ENCODE measurements at places on chromosomes 7 and 10.

DNA sequence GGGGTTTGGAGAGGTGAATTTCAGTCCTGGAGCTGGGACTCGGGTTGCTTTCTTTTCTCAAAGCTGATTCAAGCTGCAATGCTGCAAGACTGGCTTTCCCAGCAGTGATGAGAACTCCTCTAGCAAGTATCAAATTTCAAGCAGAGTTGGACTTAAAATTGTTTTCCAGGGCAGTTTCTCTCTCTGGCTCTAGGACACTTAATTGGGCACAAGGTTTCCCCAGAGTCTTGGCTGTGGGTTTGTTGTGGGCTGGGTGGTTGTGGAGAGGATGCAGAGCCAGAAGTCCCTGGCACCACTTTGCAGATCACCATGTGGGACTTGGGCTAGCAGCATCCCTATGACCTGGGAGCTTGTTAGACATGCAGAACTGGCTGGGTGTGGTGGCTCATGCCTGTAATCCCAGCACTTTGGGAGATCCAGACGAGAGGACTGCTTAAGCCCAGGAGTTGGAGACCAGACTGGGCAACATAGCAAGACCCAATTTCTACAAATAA, 16.8 kb downstream of the AKR1B15 start:
- no peak for DNase-seq

GRCh38 chr7:24609059-24609458, 35.8 kb downstream of the PALS2 start:
- DNase-seq = no peak

GRCh38 chr10:132520177-132520811, 17.3 kb upstream of the INPP5A start:
- DNase-seq = no peak

- no peak for DNase-seq
Measured at GRCh38 chr7:79741684-79742083, 288.2 kb upstream of the MAGI2 start.

GRCh38 chr7:27151931-27152815, at the start of gene HOXA3:
Gene HOXA3 (minus strand): TSS chr7:27152583. CDS start chr7:27110640, 41,943 bp downstream.
- DNase-seq = no peak

- DNase-seq = no peak
Measured at GRCh38 chr7:127782654-127783559, 130.9 kb downstream of the SND1 start.

DNA sequence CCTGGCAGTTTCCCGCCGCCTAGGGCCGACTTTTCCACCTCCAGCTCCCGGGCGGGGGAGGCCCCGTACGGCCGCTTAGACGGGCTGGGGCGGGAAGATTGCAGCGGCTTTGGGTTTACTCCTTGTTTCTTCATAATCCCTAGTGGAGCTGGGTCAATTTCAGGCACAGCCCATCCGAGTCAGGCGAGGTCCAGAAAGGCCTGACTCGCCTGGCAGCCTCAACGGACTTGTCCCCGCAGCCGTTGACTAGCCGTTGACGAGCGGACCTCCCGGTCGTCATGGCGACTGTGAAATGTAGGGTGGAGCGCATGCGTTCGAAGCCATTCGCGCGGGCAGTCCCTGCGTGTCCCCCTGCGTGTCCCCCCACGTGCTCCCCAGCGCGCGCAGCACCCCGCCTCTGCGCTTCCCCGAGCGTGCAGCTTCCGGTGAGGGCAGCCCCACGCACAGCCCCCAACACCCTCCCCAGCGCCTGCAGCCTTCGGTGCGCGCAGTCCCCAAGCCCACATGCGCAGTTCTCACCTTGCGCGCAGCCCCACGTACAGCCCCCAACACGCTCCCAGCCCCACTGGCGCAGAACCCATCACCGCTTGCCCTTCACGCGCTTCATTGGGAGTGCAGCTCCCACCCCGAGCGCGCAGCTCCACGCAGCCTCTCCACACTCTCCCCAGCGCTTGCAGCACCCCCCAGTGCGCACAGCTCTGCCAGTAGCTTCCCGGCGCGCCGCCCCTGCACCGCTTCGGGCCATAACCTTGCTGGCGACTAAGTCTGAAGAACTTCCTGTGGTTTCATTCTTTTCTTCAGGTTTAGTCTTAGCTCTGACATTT, 67.8 kb downstream of the TBX20 start:
- no peak for DNase-seq

DNA sequence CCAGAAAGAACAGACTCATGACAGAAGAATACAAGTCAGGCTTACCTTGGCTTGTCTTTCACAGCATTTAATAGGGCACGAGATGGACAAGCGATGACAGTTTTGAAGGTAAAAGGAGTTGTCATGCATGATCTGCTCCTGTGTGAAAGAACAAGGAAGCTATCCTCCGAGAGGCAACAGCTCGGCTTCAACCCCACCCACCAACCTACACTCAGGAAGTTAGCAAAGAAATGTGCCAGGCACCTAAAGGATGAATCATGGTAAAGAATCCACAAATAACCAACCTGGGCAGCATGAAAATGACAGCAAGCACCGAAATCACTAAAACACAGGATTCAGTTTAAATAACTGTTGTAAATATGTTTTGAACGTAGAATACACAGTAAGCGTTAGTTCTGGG, 700.2 kb downstream of the TYW1 start:
- no peak for DNase-seq

DNA sequence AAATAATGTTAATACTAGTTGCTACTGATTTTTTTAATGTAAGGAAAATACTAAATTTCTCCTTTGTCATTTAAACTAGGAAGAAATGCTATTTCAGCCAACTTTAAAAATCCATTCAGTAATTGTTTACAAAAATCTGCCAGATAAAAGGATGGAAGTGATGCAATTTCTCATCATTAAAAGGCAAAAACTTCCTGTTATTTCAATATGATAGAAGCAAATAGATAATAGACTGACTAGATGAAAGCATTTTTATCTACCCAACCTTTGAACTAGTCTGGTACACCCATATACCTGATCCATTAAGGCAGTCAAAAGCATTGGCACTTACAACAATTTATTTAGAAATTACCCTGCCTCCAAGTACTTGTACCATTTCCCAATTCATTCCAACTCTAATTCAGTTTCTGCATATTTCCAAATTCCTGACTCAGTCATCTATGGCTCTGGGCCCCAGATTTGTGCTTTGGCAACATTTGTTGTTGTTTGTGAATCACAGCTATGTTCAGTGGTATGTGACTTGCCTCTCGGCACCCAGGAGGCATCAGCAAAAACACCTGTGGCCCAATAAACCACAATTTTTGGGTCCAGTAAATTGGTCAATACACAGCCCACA, 482.6 kb upstream of the SEMA3A start:
- DNase-seq = no peak

- DNase-seq = peak; percentile 21
Measured at GRCh38 chr10:74799721-74800221, 26.6 kb upstream of the KAT6B start.

GRCh38 chr10:11685787-11686218, 56.4 kb upstream of the ECHDC3 start:
- no peak for DNase-seq

- DNase-seq = no peak
Measured at GRCh38 chr7:141706239-141707064, 1.7 kb upstream of the WEE2 start.

DNA sequence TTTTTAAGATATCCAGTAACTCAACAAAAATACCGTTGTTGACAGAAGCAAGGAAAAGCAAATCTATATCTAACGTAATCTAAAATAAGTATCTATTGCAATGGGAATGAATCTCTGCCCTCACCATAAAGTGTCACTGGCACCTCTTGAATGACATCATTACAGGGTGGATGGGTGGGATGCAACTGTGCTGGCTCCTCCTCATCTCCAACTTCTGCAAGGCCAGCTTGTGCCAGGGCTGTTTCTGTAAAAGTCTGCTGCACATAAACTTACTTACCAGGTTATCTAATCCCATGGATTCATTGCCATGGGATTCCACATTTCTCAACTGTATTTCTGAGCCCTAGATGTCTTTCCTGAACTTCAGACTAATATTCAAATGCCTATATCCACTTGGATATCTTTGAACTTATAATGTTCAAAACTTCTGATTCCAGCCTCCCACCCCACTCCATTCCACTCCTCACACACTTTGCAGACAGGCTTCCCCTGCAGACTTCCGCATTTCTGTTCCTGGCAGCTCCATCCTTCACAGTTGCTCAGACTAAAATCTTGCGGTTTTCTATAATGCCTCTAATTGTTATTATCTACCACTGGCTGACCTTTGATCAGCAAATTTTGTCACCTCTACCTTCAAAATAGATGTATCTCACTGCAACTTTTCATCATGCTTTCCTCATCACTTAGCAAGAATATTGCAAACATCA, 10.7 kb downstream of the FGL2 start:
- DNase-seq = no peak

DNA sequence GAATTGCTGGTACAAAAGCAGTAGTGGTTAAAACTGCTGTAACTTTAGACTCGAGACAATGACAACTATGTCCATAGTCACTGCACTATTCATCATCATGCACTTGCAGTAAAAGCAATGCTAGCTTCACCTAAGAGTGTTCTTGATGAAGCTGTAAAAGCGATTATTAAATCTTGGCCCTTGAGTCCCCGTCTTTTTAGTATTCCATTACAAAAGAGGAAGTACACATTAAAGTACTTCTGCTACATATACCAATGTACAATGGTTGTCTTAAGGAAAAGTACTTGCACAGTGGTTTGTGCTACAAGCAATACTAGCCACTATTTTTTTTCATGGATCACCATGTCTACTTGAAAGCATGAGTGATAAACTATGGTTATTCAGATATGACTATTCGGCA, 78.3 kb downstream of the ATAD1 start:
- no peak for DNase-seq

GRCh38 chr10:73900064-73900463, 10.9 kb upstream of the PLAU start:
- no peak for DNase-seq

GRCh38 chr7:25900877-25901276, 251.1 kb upstream of the NFE2L3 start:
- DNase-seq = no peak

GRCh38 chr10:93478873-93479272, 3.3 kb downstream of the MYOF start:
- DNase-seq = no peak

- no peak for DNase-seq
Measured at GRCh38 chr10:122459561-122460273, 1.6 kb upstream of the HTRA1 start.

GRCh38 chr10:102132193-102132562, 662 bp upstream of the PPRC1 start:
- no peak for DNase-seq

GRCh38 chr10:122240401-122240800, 30.7 kb upstream of the BTBD16 start:
- no peak for DNase-seq

- DNase-seq = no peak
Measured at GRCh38 chr10:78703593-78703992, 365.2 kb upstream of the ZMIZ1 start.

- no peak for DNase-seq
Measured at GRCh38 chr10:102781090-102781920, 37.6 kb downstream of the WBP1L start.

- DNase-seq = no peak
Measured at GRCh38 chr7:103127006-103127405, 21.9 kb downstream of the NAPEPLD start.

GRCh38 chr10:62437696-62438095, 63.5 kb downstream of the ZNF365 start:
- DNase-seq = no peak

DNA sequence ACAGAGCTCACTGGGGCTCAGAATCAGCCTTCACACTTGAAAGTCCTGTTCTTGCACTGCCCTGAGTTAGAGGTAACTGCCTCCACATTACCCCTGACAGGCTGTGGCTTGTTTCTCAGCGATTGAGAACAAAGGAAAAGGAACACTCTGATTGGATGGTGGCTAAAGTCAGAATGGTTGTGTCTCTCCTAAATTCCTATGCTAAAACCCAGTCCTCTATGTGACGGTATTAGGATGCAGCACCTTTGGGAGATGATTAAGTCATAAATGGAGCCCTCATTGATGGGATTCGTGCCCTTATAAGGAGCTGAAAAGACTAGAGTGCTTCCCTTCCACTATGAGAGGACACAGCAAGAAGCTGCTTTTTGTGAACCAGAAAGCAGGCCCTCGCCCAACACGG, 38.9 kb upstream of the DGKI start:
- no peak for DNase-seq

GRCh38 chr10:107081644-107082043, 82.9 kb downstream of the SORCS1 start:
- no peak for DNase-seq

GRCh38 chr10:49330127-49330665, 31.2 kb downstream of the C10orf71 start:
- no peak for DNase-seq

All from stimulated activated CD4-positive, alpha-beta T cell treated with anti-CD3 and anti-CD28 coated beads, Interleukin-15, amount 100 ng/mL, for 48 hours (primary cell).